Activated naive CD8-positive, alpha-beta T cell treated with anti-CD3 and anti-CD28 coated beads for 36 hours (primary cell): ENCODE measurements at places on chromosomes 4 and X. TPM values are rescaled to one million over a fixed set of nuclear protein-coding genes. Genes with fewer than 3 reads are reported as not detected.
A peak's percentile ranks its signal among the peaks of the same experiment; 100 is the strongest.

DNA sequence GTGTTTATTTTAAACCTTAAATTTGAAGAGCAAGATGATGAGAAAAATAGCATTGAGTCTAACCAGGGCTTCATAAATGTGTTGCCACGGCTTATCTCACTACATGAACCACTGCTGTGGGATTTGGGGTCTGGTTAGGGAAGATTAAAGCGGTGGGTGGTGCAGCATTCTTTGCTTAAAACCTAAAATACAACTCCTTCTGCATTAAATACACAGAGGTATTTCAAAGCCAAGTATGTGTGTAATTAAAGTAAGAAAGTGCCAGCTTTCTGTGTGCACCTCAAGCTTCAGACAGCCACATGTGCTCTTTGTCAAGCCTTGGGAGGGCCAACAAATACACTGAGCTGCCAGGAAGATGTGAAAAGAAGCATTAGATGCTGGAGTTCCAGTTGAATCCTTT lies 128.0 kb downstream of the CPE start:
- no peak for DNase-seq

GRCh38 chrX:72271091-72271788 lies 5.8 kb downstream of the RPS4X start:
- DNase-seq: no peak

- DNase-seq: no peak
These were observed 112.6 kb upstream of the PPARGC1A start for GRCh38 chr4:24002330-24002966.

DNA sequence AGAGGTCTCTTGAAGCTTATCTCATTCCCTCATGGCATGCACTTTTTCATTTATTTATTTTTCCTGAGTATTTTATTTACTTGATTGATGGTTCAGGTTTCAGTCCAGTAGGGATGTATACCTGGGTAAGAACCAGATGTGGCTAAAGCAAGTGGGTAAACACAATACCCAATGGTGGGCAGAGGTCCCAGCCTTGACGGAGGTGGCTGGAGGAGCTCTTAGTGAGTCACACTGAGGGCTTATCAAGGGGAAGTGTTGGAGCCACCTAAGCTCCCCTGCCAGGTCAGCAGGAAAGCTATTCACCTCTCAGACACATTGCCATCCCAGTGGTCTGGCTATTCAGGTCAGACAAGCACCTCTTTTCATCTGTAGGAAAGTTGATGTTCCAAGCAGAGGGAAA lies 236.2 kb upstream of the MAGEB16 start:
- DNase-seq: no peak

DNA sequence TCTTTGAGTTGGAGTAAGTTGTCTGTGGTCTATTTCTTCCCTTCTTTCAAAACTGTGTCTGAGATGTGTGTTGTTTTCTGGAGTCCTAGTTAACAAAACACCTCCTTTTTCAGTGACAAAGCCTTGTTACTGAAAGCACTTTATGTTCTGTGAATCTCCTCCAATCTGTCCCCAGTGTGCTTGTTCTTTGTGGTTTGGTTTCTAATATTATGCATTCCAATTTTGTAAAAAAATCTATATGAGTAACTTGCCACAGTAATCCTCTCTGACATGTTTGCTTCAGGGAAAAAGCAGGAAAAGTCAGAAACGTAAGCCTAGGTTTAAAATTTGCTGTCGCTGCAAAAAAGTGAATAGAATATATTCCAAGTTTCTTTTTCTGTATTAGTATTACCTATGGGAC lies 12.4 kb downstream of the PRRG1 start:
- no peak for DNase-seq

DNA sequence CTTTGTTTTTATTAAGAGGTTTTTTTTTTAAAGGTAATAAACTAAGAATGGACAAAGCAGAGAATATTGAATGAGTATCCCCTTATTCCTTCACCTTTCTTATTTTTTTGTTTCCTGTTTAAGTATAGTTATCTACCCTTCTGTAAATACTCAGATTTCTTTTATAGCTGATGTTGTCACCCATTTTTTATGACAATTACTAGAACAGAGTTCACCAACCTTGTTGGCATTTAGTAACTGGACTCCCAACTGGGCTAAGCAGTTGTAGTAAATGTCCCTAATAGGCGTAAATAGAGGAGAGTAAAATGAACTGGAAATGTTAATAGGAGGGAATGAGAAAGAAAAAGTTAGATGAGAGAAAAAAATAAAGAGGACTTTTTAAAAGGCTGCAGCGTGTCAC lies 9.8 kb downstream of the PDLIM5 start:
- DNase-seq: no peak

DNA sequence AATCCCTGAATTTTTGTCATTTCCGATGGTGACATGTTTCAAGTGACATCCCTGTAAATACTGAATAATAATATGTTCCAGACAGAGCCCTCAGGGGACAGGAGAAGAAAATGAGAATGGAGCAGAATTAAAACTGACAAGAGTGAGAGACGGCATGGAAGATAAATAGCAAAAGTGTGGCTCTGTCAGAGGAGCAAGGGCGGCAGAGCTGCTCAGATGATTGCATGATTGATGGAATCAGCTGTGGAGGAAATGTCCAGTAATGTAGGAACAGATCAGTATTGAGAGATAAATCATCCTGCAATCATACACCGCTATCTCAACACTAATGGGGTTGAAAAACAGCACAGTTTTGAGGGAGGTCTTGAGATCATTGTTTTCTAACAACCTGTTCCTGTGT lies 350.3 kb downstream of the STIM2 start:
- no peak for DNase-seq

- DNase-seq: no peak
These were observed 77.9 kb upstream of the MID1 start for GRCh38 chrX:10698318-10698640.

- DNase-seq: no peak
These were observed 20.3 kb upstream of the DHX15 start for GRCh38 chr4:24604558-24605214.

- no peak for DNase-seq
These were observed 138.2 kb downstream of the EMCN start for GRCh38 chr4:100379583-100380105.

DNA sequence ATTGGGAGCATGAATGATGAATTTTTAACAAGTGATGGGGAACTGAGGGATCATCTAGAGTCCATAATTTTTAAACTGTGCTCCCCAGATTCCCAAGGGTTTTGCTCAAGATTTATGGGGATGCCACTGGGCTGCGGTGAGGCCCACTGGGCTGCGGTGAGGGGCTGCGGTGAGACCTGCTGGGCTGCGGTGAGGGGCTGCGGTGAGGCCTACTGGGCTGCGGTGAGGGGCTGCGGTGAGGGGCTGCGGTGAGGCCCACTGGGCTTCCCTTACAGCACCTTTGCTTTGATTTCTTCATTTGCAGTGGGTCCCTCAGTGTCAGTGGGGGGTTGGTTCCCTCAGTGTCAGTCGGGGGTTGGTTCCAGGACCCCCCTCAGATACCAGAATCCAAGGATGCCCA lies 47.4 kb upstream of the ATOH1 start:
- no peak for DNase-seq

GRCh38 chr4:108590776-108591175 lies 29.6 kb upstream of the RPL34 start:
- DNase-seq: no peak

GRCh38 chrX:150649096-150649870 lies 43.9 kb upstream of the MTMR1 start:
- no peak for DNase-seq

DNA sequence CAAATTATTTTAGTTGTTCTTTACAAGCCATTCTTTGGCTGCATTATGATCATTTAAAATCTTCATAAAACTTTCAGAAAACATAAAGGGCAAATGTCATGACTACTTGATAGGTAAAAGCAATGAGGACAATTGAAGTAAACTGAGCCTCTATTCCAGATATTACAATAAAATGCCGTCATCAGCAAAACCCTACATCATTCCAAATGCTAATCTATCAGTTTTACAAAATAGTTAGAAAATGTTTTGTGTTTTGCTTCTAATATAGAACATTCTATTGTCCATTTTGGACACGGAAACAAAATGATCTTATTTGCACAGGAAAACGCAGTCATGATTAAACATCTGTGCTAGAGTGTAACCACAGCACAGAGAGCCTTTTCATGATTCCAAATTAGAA lies 1330.6 kb upstream of the ADGRL3 start:
- no peak for DNase-seq

GRCh38 chrX:51889851-51890250 lies 3.6 kb upstream of the MAGED1 start:
- no peak for DNase-seq

- DNase-seq: no peak
These were observed 1443.4 kb downstream of the ARAP2 start for GRCh38 chr4:34800953-34801352.

DNA sequence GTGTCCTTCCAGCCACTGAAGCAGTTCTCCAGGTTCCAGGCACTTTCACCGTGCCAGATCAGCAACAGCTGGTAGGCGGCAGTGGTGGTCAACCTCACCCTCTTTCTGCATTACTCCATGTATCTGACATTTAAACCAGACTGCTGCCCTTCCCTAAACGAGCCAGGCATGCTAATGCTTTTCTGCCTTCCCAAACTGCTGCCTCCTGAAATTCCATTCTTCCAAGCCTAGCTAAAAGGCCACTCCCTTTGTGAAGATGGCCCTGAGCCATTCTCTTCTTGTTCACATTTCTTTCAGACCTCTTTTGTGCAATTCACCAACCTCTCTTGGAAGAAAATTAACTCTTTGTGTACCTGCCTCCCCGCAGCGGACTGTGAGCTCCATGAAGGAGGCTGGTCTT lies 73.7 kb downstream of the CHST7 start:
- no peak for DNase-seq

- DNase-seq: no peak
These were observed 69.4 kb downstream of the NSG1 start for GRCh38 chr4:4456351-4456750.

DNA sequence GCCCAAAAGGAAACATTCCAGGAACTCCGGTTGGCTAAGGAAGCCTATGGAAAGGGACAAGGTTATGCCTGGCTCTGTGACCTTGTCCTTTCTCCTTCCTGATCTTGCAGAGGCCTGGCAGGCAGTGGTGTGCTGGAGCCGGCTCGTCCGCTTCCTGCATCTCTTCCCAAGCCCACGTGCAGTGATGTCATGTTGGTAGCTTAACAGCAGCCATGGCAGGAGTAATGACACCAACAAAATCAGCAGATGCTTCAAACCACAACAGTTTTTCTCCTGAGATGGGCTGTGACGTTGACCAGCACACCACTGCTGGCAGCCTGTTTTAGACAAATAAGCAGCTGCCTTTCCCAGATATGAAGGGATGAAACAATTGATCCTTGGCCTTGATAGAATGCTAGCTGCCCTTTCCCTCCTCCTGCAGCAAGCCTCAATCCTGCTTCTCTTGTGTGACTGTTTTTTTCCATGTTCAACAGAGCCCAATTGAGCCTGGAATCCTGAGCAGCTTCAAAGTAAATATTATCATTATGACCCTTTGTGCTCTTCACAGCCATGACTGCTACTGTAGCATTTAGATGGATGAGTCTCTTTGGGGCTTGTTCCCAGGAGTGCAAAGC lies 23.4 kb downstream of the SEPTIN6 start:
- no peak for DNase-seq

GRCh38 chrX:108022491-108023089 lies 22.3 kb upstream of the VSIG1 start:
- DNase-seq: no peak

DNA sequence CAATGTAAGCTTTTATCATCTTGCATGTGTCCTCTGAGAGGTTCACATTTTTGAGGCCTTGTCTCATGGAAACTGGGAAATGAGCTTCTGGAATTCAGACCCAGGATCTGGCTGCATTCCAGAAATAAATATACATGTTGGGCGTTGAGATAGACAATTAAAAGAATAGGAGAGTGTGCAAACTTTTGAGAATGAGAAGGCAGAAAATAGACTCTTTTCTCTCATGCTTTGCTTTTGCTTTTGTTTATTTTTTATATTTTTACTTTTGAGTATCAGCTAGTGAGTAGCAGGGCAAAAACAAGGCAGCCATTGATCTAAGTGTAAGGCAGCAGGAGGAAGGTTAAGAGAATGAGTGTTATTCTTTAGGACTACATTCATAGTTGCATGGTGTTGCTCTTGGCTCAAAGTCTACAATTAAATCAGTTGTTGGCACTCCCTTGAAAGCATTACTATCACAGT lies 12.4 kb downstream of the SHROOM3 start:
- no peak for DNase-seq

- DNase-seq: no peak
These were observed 8.4 kb upstream of the PRPS1 start for GRCh38 chrX:107619885-107620322.

- peak; percentile 97 for DNase-seq
These were observed at the start of gene USP53 for GRCh38 chr4:119212234-119212963. USP53 (plus strand) TSS chr4:119212713; CDS start chr4:119239760, 27,047 bp downstream.

GRCh38 chr4:47444031-47444430 lies 19.5 kb downstream of the COMMD8 start:
- DNase-seq: no peak

DNA sequence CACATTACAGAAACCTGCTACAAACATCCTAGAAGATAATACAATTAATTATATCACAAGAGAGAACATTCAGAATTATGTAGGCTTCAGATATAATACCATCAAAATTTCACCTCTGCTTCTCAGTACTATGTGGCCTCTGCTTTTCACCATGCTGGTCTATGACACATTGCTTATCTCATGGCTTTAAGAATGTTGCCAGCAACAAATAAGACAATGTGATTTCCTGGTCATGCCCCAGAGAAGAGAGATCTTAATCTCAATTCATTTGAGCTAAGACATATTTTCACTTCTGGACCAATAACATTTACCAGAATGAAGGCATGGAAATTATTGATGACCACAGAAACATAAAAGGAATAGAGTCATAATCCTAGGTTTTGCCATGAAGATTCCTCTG lies 1233.4 kb upstream of the ADGRL3 start:
- no peak for DNase-seq

CHIC1 gene
- total RNA-seq: 5.2 TPM

SLC6A14 gene
- not detected for total RNA-seq

CT47B1 gene
- not detected for total RNA-seq

GPC3 gene
- 0.14 TPM for total RNA-seq

SLC7A11 gene
- 5.2 TPM for total RNA-seq

CXCL3 gene
- not detected for total RNA-seq

ATOH1 gene
- total RNA-seq: not detected

TAF7L gene
- total RNA-seq: not detected

SMPX gene
- not detected for total RNA-seq

QRFPR gene
- total RNA-seq: not detected

MAP7D2 gene
- 0.90 TPM for total RNA-seq

NUDT10 gene
- total RNA-seq: 2.7 TPM

RAB33A gene
- total RNA-seq: 22.6 TPM
